Thoracic aorta (tissue), 2 donors: ENCODE measurements at places on chromosomes 6 and 20.

DNA sequence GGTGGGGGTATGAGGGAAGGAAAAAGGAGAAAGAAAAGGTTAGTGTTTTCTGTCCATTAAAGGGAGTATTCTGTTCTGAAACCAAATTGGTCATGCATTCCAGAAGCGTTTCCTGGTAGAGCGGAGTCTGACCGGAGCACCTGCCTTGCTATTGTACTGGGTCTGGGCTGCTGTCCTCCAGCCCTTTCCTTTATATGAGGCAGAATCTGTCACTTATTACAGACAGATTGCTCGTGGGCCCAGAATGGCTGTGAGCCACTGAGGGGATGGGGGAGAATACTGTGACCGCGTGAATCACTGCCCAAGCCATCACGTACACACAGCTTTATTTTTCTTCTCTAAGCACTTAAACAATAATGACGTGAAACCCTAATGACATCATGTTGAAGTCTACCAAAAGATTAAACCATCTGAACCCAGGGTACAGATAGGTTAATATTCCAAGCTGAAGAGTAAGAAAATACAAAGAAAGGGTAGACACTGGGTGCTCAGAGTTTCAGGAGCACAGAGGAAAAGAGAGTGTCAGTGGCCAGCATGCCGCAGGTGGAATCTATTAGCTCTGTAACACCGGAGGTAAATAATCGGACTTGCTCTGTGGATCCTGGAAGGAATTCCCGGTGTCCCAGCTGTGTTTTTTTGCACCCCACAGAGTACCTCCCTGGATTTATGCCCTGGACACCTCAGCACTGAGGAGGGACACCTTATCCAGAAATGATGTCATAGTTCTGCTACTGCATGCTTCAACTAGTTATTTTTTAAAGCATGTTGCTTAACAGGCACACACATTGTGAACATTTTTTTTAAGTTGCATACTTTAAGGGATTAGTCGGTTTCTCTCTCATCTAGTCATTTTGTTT lies 573.3 kb downstream of the PKHD1 start:
- DNase-seq, result no peak

- no peak for DNase-seq
Measured at GRCh38 chr6:14965424-14966075, 280.3 kb upstream of the JARID2 start.

- no peak for DNase-seq
Measured at GRCh38 chr6:67369679-67370078, 1265.4 kb upstream of the ADGRB3 start.

- DNase-seq, result no peak
Measured at GRCh38 chr6:149347067-149347466, 29.6 kb downstream of the TAB2 start.

DNA sequence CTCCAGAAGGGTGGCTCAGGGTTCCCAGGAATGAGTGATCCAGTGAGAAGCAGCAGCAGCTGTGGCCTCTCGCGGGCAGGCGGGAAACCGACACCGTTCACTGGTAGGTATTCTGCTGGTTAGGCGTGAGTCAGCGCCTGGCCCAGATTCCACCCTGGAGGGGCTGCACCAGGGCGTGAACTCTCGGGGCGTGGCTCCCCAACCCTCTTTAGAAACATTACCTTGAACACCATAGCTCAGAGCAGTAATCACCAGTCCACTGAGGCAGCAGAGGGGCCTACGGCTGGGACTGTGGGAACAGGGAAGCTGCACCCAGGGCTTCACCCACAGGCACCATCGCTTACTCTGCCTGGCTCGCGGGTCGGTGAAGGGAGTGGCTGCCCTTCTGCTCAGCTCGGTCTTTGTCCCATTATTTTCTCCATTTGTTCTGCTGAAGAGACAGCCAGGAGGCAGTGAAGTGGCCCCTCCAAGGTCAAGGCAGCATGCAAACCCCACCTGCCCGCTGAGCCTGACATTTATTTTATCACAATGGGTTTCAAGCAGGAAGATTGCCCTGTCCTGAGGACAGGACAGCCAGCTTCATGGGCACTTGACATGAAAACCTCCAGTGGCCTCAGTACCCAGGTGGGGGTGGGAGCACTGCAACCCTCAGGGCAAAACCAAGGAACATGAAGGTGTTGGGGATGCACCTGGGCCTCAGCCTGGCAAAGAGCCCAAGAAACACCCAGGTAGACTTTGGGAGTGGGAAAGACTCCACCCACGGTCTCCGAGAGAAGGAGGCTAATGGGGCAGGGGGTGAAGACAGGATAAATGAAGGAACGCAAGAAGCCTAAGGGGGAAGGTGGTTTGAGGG lies 51.0 kb upstream of the CD93 start:
- DNase-seq, result no peak

- DNase-seq, result no peak
Measured at GRCh38 chr6:129936329-129937165, 75.4 kb upstream of the TMEM244 start.

- DNase-seq, result no peak
Measured at GRCh38 chr6:12241493-12242175, 48.5 kb upstream of the EDN1 start.

DNA sequence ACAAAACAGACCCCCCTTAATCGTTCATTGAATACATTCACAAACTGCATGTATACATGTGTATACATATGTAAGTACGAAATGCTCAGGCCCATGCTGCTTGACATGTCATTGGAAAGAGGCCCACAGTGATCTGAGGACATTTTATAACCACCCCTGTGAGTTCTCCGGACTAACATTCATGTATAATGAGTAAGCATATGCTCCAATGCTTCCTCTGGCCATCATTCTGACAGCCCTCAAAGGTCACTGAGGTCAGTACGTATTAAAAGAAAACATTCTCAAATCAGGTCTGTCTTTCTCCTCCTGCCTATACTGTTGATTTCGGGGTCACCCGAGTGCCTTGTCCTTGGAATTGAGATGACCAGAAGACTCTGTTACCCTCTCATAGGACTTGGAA lies 54.9 kb downstream of the TENT5A start:
- DNase-seq, result no peak

GRCh38 chr6:128659878-128660622 lies 139.7 kb upstream of the PTPRK start:
- DNase-seq, result no peak

DNA sequence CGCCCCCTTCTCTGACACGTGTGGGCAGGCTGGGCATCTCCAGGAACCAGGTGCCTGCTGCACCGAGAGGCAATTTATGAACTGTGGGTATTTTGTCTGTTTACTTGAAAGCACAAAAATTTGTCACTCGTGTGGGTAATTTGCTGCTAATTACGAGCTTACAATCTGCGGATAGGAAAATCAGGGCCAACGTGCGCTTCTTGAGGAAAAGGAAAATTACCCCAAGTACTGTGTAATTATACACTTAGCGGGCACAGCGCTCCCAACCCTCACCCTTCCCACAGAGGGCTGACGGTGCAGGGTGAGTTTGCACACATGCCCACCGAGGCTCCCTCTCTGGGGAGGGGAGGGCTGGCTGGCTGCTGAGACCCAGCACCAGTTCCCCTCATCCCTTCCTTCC lies 25.3 kb upstream of the MDGA1 start:
- DNase-seq, result no peak

GRCh38 chr20:15256676-15257568 lies 919.5 kb upstream of the FLRT3 start:
- no peak for DNase-seq

DNA sequence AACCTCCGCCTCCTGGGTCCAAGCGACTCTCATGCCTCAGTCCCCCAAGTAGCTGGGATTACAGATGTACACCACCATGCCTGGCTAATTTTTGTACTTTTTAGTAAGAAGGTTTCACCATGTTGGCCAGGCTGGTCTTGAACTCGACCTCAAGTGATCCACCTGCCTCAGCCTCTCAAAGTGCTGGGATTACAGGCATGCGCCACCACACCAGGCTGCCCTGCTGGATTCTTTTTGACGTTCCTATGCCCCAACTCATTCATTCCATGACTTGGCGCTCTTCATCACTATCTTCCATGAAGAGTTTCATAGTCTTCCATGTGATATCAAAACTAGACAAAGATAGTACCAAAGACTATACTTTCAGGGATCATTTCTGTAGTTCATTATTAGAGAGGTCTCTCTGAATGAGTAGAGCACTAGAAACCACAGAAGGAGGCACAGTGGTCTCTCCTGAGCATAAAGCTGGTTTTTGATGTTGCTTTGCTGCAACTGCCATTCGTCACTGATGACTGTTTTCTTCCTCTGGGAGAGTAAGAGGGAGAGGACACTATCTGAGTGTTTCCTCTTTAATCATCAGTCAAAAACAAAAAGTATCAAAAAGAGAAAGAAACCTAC lies 23.5 kb downstream of the DNAAF9 start:
- DNase-seq, result no peak

DNA sequence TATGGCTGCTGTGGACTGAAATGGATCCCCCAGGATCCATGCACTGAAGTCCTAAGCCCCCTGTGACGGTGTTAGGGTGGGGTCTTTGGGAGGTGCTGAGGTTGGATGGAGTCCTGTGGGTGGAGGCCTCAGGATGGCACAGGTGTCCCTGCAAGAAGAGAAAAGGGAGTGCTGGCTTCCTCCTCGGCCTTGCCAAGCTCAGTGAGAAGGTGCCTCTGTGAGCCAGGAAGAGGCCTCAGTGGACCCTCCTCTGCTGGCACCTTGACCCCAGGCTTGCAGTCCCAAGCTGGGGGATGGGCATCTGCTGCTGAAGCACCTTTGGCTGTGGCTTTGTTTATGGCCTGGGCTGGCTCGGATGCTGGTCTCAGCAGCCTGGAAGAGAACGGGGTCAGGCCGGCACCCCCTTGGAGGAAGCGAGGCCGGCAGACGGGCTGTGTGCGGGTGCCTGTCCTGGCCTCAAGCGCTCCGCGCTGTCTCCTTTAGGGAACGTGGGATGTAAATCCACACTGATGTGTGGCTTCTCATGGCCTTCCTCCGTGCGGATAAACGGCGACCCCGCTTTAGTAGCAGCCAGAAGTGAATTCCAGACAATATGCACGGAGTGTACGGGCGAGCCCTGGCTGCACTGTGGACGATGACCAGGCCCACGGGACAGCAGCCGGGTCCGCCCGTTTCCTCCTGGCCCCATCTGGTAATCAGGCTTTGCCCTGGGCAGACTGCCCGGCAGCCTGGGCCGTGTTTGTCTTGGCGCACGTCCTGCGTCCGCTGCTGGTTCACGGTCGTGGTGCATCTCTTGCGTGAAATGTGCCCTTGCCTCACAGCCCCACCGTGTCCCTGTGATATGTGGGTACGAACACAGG lies 182.6 kb downstream of the ERMARD start:
- no peak for DNase-seq

GRCh38 chr6:41531591-41532582 lies 14.3 kb upstream of the FOXP4 start:
- no peak for DNase-seq

- DNase-seq, result no peak
Measured at GRCh38 chr6:21241231-21242130, 352.1 kb upstream of the SOX4 start.

GRCh38 chr6:106702451-106703110 lies 73.2 kb downstream of the QRSL1 start:
- DNase-seq, result no peak
